Germinal center (tissue), 1 donor: ENCODE measurements at places on chromosomes 1 and 21.

DNA sequence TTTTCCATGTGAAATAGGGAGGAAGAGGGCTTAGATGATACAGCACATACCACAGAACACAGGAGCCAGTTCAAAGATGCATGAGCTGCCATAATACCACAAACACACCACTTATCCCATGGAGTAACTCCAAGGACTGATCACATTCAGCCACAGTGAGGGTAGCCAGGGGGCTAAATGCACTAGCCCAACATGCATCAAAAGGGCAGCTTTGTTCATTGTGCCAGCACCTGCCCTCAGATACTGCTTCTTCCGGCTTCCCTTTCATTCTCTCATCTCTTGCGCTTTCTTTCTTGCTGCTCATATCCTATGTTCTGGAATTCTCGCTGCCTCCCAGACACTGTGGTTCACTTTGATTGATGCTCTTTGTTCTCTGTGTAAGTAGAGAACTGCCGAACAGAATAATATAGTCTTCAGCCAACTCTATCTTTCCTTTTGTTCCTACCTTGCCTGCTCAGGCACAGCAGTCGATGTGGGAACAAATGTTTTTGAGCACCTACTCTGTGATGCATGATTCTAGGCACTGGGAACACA is 50.0 kb upstream of the SYT6 start:
- no peak for DNase-seq

DNA sequence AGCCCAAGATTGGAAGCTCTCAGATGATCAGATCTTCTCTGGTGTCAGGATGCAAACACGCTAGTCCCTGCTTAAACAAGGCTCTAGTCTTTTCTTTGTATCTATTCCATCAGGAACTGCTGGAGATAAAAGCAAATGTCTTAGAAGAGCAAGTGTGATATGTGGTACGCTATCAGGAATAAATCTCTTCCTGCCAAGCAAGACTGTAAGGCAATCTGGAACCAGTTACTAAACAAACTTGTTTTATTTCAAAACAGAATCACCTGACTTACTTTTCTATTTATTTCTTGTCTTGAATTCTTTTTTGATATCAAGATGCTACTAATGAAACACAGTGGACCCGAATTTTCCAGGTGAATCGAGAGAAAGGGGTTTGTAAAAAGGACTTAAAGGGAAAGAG is 139.9 kb upstream of the ZNF644 start:
- no peak for DNase-seq

DNA sequence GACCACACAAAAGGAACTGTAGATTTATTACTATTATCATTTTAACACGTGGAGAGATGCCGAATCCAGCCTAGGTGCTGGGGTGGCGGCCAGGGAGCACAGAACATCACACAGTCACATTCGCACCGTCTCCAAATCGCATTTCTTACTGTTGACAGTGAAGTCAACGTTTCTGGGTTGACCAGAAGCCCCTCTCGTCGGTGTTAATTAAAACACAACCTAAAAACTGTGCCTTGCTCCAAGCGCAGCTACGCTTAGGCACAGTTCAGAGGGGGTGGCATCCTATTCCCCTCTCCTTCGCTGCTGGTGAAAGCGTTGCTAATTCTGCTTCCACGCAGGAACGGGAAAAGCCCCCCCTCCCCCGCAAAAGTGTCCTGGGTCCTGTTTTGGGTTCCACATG is 4.1 kb downstream of the RIPK4 start:
- DNase-seq: no peak

DNA sequence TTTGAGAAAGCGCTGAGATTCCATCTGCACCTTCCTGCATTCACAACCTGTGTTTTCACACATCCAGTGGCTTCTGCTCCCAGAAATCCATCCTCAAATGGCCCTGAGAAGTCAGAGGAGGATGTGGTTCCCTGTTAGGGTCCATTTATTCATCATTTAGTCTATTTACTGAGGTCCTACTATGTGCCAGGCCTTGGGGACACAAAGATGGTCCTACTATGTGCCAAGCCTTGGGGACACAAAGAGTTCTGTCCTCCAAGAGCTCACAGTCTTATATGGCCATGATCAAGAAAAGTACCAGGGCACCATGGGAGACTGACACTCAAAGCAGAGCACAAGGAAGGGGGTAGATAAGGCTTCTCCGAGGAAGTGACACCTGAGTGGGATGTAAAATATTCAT is 147.1 kb upstream of the ATP1B1 start:
- DNase-seq: no peak

- no peak for DNase-seq
Observed at GRCh38 chr1:17886838-17887441, 131.8 kb downstream of the ACTL8 start.

DNA sequence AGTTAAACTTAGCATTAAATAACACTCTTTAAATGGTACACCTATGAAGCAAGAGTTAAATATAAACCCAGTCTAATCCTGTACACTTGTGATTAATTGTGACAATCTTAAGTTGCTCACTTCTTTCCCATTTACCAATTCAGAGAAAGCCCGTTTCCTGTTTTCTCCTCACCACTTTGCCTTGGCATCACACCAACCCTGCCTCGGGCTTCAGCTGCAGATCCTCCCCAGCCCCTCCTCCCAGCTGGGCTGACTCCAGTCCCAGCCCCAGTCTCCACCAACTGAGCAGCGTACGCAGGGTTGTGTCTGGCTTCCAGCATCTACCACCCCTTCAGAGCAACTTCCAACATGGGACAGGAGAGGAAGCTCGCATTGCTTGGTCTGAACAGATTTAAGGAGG is 4.1 kb downstream of the PYCR2 start:
- DNase-seq: no peak
